HFF-Myc (cell line): ENCODE measurements at places on chromosomes 5 and 9.

- no peak for DNase-seq
Observed at GRCh38 chr5:131619102-131619501, 15.9 kb downstream of the RAPGEF6 start.

- peak; percentile 33 for DNase-seq
Observed at GRCh38 chr9:97615439-97616072, 17.6 kb downstream of the TSTD2 start.

- no peak for DNase-seq
Observed at GRCh38 chr5:116315531-116315930, 230.7 kb downstream of the COMMD10 start.

DNA sequence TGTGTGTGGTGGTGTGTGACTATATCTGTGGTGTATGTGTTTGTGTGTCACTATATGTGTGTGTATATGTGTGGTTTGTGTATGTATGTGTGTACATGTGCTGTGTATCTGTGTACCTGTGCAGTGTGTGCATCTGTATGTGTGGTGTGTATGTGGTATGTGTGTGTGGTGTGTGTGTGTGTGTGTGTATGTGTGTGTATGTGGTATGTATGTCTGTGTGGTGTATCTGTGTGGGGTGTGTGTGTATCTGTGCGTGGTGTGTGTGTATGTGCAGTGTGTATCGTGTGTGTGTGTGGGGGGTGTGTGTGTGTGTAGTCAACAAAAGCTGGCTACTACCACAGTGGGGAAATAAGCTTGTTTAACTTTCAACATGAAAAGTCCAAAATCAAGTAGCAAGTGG lies 31.6 kb upstream of the TENT4A start:
- DNase-seq, result no peak

DNA sequence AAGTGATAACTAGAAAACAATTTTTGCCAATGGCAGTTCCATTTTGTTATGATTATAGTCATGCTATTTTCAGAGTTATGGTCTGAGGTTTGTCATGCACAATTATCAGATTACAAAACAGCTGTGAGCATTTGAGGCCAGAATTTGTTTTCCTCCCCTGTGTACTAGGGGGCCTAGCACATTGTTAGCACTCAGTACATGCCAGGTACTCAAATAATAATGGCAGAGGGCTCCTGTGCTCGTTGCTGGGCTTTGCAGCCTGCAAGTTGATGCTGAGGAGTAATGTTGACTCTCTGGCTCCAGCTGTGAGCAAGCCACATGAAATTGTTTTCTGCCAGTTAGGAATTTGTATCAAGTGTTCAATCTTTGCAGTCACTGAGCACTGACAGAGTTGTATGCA lies 6.9 kb downstream of the DNAI1 start:
- no peak for DNase-seq

- no peak for DNase-seq
Observed at GRCh38 chr5:38078161-38078560, 180.2 kb upstream of the EGFLAM start.

- no peak for DNase-seq
Observed at GRCh38 chr5:150575745-150576448, 64.6 kb upstream of the SYNPO start.

- no peak for DNase-seq
Observed at GRCh38 chr9:127608104-127608966, 3.7 kb upstream of the STXBP1 start.

- DNase-seq, result no peak
Observed at GRCh38 chr5:98193921-98194760, 579.3 kb upstream of the RGMB start.

- DNase-seq, result peak; percentile 59
Observed at GRCh38 chr9:69898714-69899209, 78.1 kb downstream of the CFAP95 start.

DNA sequence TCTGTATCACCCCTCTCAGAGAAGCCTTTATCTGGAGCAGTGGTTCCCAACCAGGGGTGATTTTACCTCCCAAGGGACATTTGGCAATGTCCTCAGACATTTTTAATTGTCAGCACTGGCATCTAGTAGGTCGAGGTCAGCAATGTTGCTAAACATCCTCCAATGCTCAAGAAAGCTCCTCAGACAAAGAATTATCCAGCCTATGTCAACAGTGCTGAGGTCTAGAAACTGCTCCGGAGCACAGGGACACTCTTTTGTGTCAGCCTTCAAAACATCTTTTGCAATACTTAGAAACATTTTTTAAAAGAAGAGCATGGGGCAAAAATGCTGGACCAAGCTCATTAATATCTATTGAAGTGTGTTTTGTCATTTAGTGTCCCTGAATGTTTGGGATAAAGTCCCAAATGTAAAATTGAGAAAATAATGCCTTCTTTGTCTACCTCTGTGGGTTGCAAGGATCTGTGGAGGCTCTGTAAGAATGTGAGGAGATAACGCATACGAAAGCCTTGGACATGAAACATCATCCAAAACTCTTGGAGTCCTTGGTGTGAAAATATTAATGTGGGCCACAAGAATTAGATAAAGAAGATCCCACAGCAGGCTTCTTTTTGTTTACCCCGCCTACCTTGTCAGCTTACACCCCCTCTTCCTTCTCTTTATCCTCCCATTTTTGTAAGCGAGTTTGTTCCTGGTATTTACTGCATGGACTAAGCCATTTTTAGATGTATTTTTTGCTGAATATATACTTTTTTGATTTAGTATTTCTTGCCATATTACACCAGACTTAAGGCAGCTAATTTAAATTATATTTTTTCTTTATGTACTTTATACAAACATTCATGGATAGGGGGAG lies 193.5 kb downstream of the CD180 start:
- no peak for DNase-seq

DNA sequence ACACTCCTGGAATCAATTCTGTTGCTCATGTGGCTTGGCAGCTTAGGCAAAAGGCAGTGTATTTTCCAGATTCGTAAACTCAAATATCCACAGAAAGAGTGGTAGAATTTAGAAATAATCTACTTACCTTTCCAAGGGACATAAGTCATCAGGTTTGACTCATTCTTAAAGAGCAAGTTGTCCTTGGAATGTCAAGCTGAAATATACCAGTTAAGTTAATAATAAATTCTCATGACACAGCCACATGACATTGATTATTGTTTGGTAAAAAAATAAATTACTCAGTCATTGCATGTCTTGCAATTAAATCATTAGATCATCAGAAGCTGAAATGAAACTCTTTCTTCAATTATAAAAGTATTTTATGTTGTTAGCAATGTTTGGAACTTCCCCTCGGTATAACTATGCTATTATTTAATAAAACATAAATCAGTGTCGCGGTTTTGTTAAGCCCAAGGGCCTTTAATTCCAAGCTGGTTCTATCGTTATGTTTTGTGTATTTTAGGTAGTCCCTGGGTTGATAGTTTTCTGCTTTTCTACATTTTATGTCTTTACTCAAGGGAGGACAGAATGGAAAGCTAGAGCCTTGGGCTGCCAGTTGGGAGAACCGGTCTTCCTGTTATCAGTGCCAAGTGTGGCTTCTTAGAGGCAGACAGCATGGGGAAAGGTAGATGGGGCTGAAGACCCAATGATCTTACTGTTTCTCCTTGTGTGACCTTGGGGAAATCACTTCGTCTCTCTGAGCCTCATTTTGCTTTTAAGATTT lies 79.3 kb upstream of the PRLR start:
- DNase-seq, result no peak

DNA sequence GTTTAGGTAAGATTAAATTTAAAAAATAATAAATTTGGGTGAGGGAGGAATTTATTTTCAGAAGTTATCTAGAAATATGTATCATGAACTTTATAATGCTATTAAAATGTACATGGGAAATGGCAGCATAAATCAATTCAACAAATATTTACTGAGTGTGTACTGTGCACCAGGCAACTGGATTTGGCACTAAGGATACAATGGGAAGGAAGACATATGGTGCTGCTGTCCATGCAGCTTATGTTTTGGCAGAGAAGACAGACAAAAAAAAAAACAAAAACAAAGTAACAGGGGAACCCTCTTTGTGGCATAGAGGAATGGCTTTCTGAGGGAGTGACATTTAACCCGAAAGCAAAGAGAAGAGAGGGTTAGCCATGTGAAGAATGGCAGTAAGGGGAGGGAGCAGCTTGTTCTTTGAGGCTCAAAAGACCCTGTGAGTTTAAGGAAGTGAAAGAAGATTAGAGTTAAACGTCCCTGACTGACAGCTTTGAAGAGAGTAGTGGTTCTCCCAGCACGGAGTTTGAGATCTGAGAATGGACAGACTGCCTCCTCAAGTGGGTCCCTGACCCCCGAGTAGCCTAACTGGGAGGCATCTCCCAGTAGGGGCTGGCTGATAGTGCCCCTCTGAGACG lies 23.9 kb downstream of the CNTRL start:
- no peak for DNase-seq

DNA sequence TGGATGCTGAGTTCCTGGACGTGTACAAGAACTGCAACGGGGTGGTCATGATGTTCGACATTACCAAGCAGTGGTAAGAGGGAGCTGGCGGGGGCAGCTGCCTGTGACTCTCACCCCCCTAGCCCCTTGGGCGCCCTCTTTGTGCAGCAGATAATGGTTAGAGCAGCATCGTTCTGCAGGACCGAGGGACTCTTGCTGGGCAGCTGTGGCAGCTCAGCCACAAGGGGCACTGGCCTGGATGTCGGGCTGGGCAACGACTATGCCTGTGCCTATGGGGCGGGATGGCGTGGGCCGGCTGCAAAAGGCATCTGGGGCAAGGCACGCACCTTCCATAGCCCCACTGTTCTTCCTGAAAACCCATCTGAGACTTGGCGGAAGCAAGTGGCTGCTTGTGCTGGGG lies 12.9 kb upstream of the AJM1 start:
- no peak for DNase-seq

DNA sequence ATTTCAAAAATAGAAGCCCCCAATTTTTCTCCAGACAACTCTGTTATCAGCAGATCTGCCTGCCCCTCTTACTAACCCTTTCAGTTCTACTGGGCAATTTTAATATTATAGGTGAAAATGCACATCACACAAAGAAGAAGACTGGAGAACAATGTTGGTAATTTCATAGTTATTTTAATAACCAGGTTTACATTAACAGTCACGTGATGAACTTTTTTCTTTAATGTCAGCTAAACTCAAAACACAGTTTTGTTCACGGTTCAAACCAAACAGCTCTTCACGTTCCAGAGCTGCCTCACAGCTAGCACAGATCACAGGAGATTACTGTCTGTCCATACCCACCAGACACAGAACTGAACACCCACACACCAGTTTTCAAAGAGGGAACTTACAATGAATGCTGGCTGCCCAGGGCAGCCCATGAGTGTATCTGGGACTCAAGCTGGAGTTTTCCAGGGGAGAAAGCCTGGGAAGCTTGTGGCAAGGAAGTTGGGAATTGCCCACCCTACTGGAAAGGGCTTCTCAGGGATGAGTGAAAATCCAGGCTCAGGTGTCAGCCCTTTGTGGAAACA lies 119.1 kb downstream of the DPYSL3 start:
- DNase-seq, result no peak

DNA sequence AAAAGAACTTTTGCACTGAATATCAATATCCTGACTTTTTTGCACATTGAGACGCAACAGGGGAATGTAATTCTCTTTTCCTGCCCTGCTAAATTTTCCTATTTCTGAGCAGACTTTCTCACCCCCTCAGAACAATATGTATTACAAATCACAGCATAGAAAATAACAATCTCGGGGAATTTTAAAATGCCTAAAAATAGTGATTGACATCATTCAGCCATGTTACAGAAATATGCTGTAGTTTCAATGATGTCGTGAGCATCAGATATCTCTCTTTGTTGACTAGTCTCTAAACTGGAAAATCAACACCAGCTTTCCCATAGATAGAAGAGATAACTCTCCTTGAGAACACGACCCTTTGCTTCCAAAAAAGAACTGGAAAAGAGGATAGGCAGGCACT lies 166.7 kb downstream of the ZDHHC21 start:
- DNase-seq, result no peak

DNA sequence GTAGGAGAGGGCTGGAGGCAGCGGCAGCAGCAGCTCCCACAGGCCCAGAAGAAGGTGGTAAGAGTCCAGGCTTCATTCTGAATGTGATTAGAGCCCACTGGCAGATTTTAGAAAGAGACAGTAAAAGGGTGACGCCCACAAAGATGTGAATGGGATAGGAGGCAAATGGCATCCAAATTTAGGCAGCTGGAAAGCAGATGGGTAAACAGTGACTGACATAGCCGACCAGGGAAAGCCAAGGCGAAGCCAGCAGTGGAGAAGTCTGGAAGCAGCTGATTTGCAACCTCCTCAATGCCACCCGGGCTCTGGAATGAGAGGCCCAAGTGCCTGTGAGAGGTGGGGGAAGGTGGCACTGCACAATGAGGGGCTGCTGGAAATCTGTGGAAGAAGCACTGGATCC lies 103.3 kb downstream of the C5orf15 start:
- peak; percentile 16 for DNase-seq

GRCh38 chr9:110753731-110754231 lies 85.2 kb downstream of the MUSK start:
- DNase-seq, result no peak

- no peak for DNase-seq
Observed at GRCh38 chr9:114416290-114416689, 28.5 kb upstream of the AKNA start.

DNA sequence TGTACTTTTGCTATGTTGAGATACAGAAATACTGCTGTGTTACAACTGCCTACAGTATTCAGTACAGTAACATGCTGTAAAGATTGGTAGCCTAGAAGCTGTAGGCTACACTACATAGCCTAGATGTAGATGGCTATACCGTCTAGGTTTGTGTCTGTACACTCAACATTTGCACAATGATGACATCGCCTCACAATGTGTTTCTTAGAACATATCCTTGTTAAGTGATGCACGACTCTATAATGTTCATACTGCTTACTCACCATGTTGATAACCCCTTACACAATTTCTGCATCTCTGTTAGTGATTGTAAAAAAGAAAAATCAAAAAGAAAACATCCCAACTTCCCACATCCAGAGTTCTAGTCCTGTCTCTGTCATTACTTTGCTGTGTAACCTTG lies 450.0 kb downstream of the CCDC171 start:
- DNase-seq, result no peak

DNA sequence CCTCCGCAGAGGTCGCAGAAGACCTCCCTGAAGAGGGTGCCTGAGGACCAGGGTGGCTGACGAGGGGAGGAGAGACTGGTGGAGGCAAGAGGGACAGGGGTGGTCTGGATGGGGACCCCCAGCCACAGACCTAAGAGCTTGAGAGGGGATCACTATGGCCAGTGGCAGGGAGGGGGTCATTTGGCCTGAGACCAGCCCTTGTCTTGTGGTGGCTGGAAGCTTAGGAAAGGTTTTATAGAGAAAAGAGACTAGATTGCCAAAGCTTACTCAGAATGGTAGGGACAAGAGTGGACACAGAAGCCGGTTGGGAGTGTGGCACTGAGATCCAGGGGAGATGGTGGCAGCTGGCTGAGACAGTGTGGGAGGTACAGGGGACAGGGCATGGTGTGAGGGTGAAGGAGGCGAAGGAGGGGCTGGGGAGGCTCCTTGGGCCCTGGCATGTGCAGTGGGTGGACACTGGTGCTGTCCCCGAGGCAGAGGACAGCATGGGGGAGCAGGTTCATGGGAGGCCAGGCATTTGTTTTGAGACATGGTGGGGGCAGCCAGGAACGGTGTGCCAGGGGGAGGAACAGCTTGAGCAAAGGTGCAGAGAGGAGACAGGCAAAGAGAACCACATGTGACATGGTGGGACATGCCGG lies 123.0 kb downstream of the C9orf50 start:
- DNase-seq, result no peak
